ENCODE measurements at places on chromosomes 6 and 20. TPM values are rescaled to one million over a fixed set of nuclear protein-coding genes. Genes with fewer than 3 reads are reported as not detected.
A peak's percentile ranks its signal among the peaks of the same experiment; 100 is the strongest.

The POM121L2 gene
- not detected for total RNA-seq

The SPATA25 gene
- total RNA-seq, result not detected

The SYTL3 gene
- total RNA-seq, result 84.1 TPM

The MAPK13 gene
- 49.9 TPM for total RNA-seq

The C6orf141 gene
- not detected for total RNA-seq

The FOXQ1 gene
- not detected for total RNA-seq

The TMEM244 gene
- total RNA-seq, result not detected

The HLA-A gene
- 2,855 TPM for total RNA-seq

The HLA-DQB2 gene
- not detected for total RNA-seq

GRCh38 chr6:151524059-151524458 is 30.2 kb downstream of the CCDC170 start:
- DNase-seq, result no peak

DNA sequence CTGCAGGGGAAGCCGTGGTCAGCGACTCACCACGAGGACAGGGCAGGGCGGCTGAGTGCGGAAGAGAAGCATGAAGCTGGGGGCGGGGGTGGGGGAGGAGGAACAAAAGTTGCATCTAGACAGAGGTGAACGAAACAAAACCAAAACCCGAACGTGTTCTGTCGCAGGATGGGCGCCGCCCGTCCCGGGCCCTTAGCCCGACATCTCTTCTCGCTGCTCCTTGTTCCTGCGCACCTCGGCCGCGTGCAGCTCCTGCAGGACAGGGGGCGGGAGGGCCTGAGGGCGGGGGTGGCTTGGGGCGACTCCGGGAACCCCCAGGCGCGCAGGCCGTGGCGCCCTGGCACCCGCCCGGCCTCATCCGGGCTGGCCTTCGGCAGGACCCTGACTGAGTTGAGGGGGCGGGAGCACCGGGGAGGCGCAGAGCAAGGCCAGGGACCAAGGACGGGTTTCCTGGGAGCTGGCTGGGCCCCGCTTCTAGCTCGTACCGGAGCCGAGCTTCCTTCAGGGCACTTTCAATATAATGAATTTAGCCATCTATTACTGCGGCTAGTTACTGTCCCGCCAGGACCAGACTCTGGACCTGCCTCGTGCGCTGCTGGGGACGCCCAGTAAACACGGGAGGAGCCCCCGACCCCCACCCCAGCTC is 12.0 kb downstream of the STMN3 start:
- DNase-seq, result peak; percentile 76

- peak; percentile 22 for DNase-seq
Observed at GRCh38 chr6:35955970-35956369, 35.1 kb upstream of the SRPK1 start.

- peak; percentile 60 for DNase-seq
Observed at GRCh38 chr6:5517796-5518195, 256.5 kb downstream of the FARS2 start.

DNA sequence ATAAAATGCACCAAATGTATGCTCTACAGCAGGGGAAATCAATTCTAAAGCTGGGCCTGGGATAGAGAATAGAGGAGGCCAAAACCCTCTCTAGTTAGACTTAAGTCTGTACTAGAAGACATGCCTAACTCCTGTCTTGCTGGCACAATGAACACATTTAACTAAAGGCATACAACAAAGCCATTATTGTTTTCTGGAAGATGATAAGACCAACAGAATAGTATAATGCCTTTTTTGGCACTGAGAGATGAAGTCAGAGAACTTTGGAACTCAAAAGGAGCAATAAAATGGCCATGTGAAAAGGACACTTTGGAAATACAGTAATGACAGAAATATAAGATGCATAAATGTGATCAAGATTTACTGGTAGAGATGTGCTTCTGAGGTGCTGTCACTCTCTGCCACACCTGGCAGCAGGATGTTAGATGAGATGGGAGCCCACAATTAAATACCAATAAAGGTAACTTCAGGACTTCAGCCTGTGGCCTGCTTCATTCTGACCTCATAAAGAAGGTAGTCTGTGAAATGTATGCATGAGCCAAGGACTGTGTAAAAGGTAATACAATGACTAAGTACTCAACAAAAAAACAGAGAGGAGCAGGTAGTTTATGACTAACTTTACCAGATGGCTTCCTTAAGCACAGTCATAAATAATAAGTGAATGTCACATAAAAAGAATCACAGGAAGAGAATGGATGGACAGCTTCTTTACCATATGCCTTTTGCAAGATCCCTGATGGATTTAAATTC is 333.4 kb downstream of the BCKDHB start:
- DNase-seq, result no peak

GRCh38 chr6:30157581-30157980 is 3.4 kb downstream of the TRIM10 start:
- DNase-seq, result no peak

- DNase-seq, result no peak
Observed at GRCh38 chr6:19375613-19376012, 461.6 kb upstream of the ID4 start.

DNA sequence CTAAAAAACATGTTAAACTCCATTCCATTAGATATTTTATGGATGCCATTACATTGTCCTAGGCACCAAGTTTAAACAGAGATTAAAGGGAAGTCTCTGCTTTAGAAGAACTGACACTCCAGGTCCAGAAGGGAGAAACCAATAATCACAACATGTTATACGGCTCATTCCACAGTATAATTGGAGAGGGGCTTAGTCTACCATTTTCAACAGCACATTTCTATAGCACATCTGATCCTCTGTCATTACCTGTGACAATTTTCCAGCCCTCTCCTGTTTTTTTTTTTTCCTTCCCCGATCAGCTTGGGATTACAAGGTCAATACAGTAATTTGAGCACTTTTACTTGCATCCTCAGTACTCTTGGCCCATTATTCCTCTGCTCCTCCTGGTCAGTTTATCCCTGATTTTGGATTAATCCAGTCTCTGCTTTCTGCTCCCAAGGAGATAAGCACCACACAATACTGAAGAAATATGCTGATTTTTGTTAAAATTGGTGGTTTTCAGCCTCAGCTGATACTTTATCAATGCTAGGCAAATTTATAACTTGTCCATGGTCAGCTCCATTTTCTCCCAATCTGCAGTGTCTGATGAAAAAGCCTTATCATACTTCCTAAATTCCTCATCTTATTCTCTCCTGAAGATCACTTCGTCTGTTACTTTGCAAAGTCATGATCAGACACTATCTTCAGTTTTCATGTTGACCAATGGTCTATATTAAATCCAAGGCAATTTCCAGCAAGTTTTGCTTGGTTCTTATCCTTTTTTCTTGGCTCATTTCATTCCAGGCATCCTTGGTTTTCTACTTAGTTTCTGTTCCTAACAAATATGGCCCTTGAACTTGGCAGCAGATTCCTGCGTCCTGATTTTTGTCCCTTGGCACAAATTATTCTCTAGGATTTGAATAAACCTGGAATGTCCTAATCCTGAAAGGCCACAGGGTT is 30.8 kb upstream of the SYNCRIP start:
- no peak for DNase-seq

GRCh38 chr6:16690608-16691142 is 70.6 kb downstream of the ATXN1 start:
- no peak for DNase-seq

DNA sequence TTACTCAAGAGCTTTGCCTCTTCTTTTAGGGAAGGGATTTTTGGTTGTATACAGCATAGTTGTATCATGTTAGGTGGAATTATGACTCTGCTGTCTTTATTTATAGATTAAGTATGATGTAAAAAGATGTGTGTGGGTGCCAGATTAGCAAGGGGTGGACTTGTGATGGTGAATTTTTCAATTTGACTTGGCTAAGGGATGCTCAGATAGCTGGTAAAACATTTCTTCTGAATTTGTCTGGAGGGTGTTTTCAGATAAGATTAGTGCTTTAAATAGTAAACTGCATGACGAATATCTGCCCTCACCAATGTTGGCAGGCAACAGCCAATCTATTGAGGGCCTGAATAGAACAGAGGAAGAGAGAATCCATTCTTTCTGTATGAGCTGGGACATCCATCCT is 173.3 kb upstream of the TNFAIP3 start:
- no peak for DNase-seq

- DNase-seq, result no peak
Observed at GRCh38 chr20:35525639-35526038, 3.8 kb downstream of the C20orf173 start.

- no peak for DNase-seq
Observed at GRCh38 chr20:15487030-15487429, 1086.2 kb downstream of the KIF16B start.

Measured in natural killer cell (primary cell).